ENCODE measurements at places on chromosomes 13 and 19.

GRCh38 chr13:82165396-82166174, 1716.7 kb downstream of the SLITRK1 start:
- DNase-seq, result no peak

GRCh38 chr19:47545061-47545948, 27.6 kb downstream of the ZNF541 start:
- no peak for DNase-seq

DNA sequence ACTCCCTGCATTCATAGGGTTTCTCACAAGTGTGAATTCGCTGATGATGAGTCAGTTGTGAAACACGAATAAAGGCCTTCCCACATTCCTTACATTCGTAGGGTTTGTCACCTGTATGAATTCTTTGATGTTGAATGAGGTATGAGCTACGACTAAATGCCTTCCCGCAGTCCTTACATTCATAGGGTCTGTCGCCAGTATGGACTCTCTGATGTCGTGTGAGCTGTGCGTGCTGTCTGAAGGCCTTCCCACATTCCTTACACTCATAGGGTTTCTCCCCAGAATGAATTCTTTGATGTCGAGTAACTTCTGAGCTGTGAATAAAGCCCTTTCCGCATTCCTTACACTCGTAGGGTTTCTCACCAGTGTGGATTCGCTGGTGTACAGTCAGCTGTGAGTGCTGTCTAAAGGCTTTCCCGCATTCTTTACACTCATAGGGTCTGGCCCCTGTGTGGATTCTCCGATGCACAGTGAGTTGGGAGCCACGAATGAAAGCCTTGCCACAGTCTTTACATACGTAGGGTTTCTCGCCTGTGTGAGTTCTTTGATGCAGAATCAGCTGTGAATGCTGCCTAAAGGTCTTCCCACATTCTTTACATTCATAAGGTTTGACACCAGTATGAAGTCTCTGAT, 30.5 kb upstream of the COX7A1 start:
- DNase-seq, result no peak

DNA sequence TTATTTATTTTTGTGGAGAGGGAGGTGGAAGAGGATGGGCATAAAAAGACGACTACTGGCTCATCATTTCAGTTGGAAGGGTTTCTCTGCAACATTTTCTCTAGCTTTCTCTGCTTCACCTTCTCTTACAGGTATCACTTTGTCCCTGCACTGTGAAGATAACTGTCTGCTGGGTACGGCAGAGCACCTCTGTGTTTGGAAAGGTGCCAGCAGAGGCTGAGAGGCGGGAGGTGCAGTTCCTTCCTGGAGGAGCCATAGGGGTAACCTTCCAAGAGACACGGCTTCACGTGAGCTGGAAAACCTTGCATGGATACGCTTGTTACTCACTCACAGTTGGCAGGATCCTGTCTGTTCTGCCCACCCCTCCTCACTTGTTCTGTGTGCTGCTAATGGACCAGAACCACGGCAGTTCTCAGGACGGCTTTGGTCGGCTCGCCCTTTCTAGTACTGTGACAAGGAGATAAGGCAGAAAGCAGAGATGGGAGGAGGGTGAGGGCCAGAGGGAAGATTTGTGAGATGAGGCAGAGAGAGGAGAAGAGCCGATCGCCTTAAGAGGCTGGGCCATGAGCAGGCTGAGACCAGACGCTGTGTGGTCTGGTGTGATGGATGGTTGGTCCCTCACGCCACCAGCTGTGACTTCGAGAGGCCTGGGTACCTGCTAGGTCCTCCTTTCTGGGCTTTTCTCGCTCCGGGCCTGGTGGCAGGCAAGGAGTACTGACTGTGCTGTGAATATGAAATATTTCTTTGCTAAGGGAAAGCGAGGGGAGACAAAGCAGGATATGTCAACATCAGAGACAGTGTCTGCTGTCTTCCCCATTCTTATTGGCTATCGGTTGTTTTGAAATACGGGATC, 66.8 kb downstream of the MRPL57 start:
- no peak for DNase-seq

DNA sequence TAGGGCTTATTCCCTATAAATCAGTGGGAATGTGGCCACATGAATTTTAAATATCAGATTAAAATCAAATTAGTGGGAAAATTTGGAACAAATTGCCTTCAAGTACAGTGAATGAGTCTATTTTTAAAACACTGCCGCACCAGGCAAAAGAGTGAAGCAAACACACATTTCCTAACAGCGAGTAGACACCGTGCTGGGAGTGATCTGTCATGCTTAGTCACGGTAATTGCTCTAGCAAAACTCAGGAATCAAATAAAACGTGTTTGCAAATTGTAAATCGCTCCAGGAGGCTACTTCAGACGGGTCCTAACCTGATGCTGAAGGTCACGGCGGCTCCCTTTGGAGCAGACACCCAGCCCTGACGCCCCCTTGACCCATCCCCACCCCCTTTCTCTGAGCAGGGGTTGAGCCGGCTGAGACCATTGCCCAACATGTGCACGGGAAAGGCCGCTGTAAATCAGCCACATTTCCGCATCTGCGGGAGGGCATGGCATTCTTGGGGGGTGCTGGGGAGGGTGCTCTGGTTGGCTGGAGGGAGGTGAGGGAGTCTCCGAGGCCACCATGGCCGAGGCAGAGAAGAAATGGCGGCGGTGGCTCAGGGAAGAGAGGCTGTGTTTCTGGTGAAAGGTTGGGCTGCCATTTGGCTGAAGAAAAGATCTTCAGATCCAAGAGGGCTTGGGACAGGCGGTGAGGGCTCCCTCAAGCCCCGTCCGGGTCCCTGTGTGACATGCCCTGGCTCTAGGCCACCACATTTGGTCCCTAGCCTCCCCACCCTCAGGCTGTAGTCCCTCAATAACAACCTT, 8.9 kb downstream of the CEBPA start:
- no peak for DNase-seq

- DNase-seq, result no peak
Measured at GRCh38 chr13:59229401-59229800, 934.3 kb downstream of the DIAPH3 start.

DNA sequence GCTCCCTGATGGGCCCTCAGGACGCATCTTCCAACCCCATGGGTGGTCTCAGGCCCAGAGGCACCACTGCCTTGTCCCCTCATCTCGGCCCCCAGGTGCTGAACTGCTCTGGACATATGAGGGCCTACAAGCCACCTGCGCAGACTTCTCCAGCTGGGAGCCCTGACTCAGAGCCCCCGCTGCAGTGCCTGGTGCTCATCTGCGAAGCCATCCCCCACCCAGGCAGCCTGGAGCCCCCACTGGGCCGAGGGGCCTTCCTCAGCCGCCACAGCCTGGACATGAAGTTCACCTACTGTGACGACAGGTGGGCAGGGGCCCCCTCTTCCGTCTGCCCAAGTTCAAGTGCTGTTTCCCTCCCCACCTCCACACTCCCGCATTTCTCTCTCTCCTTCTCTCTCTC, 12.2 kb downstream of the HIF3A start:
- no peak for DNase-seq

DNA sequence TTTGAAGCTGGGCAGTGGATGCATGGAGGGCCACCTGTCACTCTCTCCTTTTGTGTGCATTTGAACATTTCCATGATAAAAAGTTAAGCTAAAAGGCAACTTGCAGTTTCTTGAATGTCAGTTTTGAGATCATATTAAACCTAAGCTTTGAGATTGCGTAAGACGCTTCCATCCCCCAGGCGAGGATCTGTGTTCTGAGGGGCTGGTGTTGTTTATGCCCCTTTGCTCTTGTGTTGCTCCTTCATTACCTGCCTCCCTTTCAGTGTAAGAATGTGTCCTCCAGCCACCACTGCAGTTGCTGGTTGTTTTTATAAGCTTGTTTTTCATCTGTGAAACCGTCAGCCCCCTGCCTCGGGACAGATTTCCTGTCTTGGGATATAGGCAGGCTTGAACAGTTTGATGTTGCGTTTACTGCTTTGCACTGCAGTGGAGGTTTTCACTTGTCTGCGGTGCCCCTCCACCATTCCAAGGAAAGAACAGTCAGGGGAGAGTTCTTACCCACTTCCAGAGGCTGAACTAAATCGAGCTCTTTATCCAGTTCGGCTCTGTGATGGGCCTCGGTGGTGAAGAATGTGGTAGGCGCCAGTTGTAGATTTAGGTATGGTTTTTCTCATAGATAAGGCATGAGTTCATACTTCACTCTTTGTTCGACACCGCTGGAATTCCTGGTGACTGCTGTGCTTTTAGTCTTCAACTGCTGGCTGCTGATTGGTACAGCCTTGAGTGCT, 96.8 kb downstream of the ARHGEF7 start:
- DNase-seq, result no peak

DNA sequence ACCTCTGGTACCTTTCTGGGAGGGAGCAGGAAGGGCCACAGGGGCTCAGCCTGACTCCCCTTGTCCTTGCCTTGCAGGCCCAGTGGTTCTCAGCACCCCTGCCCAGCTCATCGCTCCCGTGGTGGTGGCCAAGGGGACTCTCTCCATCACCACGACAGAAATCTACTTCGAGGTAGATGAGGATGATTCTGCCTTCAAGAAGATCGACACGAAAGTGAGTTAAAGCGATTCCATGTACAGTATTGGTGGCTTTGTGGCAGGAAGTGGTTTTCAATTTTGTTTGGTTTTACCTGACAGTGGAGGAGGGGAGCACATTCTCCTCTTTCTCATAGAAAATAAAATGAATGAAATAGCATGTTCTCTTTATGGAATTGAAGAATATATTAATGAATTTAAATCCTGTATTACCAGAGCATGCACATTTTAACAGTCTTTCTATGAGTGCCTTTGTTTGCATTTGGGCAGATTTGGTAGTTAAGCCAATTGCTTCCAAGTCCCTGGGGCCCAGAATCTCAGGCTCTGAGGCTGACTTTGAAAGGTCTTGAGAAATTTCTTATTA, 4.1 kb downstream of the MAB21L1 start:
- no peak for DNase-seq

Data from activated CD8-positive, alpha-beta memory T cell treated with anti-CD3 and anti-CD28 coated beads for 1 hour (primary cell).